ENCODE measurements at places on chromosomes 7 and 10.

- no peaks in the 10 kb centered on the region for H3K27me3 ChIP-seq
- H3K27ac ChIP-seq: no peak overlapping the region
- H3K4me1 ChIP-seq: peaks cover 6% of the 10 kb centered on the region
- H3K4me3 ChIP-seq: no peak overlapping the region
These were observed 105.5 kb downstream of the CUX1 start for GRCh38 chr7:101922631-101923601.

GRCh38 chr7:110771717-110772116 is 319.2 kb upstream of the LRRN3 start:
- H3K4me1 ChIP-seq: peaks cover 9% of the 10 kb centered on the region
- DNase-seq: no peak
- H3K27me3 ChIP-seq: peaks cover 2% of the 10 kb centered on the region
- H3K4me3 ChIP-seq: no peak overlapping the region

GRCh38 chr10:71569775-71570588 is 149.6 kb downstream of the C10orf105 start:
- no peak overlapping the region for H3K27ac ChIP-seq
- no peaks in the 10 kb centered on the region for H3K27me3 ChIP-seq
- DNase-seq: peak; percentile 84

DNA sequence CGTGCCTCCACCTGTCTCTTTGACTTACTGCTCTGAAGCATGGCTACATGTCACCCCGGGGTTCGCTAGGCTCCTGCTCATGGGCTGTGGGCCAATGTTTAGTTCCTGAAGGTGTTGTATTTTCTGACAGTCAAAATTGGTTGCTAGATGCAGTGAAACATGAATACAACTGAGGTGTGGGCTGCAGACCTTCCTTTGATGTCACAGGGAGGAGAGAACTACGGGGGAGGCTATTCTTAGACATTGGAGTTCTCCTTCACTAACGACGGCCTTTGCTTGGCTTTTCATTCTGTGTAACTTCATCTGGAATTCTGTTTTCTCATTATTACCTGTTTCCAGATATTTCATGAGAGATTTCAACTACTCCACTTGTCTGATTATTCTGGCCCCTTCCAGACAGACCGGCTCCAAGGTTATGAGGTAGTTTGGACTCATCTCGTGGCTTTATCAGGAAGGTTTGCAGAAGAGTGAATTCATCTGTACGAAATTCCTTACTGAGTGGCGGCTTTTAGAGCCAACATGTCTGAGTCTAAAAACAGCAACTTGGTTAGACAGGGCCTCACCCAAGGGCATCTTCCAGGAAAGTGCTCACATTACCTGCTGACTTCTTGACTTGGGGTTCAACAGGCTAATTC is 774.7 kb downstream of the SUGCT start:
- DNase-seq: no peak
- no peaks in the 10 kb centered on the region for H3K27me3 ChIP-seq
- no peak overlapping the region for H3K4me3 ChIP-seq

DNA sequence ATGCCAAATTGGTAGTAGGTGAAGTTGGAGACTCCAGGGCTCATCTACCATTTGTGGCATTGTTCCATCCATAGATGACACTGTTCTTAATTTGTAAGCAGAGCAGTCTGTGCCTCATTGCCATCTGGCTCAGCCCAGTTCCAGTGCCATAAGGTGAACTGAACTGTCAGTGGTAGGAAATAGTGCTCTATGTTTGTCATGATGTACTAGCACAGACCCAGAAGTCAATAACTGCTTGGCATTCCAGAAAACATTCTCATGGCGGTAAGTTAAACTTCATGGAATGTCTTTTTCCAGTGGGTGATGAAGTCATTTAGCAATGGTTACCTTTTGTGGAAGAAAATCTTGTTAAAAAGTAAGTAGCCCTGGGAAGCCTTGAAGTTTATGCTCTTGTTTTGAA is 302.7 kb downstream of the SUGCT start:
- H3K4me3 ChIP-seq: no peak overlapping the region
- no peak for DNase-seq
- H3K27ac ChIP-seq: no peak overlapping the region
- H3K27me3 ChIP-seq: no peaks in the 10 kb centered on the region
- no peaks in the 10 kb centered on the region for H3K4me1 ChIP-seq
- no peaks in the 10 kb centered on the region for H3K36me3 ChIP-seq

GRCh38 chr10:69861251-69862240 is 59.8 kb downstream of the COL13A1 start:
- no peak overlapping the region for H3K27ac ChIP-seq
- H3K27me3 ChIP-seq: no peaks in the 10 kb centered on the region
- peaks cover 14% of the 10 kb centered on the region for H3K4me1 ChIP-seq
- no peak for DNase-seq
- H3K4me3 ChIP-seq: no peak overlapping the region
- H3K36me3 ChIP-seq: no peaks in the 10 kb centered on the region

Data from activated CD4-positive, alpha-beta T cell treated with anti-CD3 and anti-CD28 coated beads, Interleukin-2, amount 10 ng/mL, durations not matched to agents 7 days and 5 days (primary cell).